Mesenteric fat pad (tissue), 1 donor: ENCODE measurements at places on chromosomes 2 and 18. TPM values are rescaled to one million over a fixed set of nuclear protein-coding genes. Genes with fewer than 3 reads are reported as not detected.
A peak's percentile ranks its signal among the peaks of the same experiment; 100 is the strongest.

DNA sequence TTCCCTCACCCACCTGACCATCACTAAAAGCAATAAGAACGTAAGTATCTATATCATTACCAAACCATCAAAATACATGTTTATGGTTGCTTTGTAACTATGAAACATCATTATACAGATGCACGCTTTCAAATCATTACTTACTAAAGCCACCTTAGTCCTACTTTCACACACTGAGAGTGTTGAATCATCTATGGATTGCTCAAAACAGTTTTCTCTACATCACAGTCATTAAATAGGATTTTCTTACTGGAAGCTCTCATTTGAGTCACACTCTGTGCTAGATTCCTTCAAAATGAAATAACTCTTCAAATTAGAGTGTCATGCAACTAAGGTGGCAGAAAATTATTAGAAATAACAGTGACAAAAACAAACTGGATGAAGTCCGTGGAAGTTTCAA lies 878.4 kb downstream of the CPS1 start:
- no peak for DNase-seq

The POMC gene
- total RNA-seq, result 3.4 TPM

The MBP gene
- total RNA-seq, result 45.2 TPM

GRCh38 chr2:39281391-39281790 lies 37.6 kb upstream of the CDKL4 start:
- DNase-seq, result no peak

- DNase-seq, result no peak
Measured at GRCh38 chr2:54677476-54678265, 45.8 kb upstream of the EML6 start.

DNA sequence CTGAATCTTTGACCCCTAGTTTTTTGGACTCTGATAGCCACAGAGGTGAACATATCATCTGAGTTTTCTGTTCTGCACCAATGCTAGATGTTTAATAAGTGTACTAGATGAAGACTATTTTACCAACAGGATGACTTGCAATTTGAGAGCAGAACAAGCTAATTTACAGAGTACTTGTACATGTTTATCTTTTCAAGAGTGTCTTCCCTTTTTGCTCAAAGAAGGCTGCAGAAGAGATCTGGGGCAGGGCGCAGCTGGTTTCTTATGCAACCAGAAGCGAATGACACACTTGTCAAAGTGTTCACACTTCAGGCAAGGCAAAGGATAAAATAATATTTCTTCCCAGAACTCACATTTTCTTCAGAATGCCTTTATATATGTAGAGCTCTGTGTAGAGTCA lies 86.0 kb downstream of the VWA3B start:
- DNase-seq, result no peak

- DNase-seq, result no peak
Measured at GRCh38 chr2:17538844-17539554, 1.5 kb upstream of the VSNL1 start.

DNA sequence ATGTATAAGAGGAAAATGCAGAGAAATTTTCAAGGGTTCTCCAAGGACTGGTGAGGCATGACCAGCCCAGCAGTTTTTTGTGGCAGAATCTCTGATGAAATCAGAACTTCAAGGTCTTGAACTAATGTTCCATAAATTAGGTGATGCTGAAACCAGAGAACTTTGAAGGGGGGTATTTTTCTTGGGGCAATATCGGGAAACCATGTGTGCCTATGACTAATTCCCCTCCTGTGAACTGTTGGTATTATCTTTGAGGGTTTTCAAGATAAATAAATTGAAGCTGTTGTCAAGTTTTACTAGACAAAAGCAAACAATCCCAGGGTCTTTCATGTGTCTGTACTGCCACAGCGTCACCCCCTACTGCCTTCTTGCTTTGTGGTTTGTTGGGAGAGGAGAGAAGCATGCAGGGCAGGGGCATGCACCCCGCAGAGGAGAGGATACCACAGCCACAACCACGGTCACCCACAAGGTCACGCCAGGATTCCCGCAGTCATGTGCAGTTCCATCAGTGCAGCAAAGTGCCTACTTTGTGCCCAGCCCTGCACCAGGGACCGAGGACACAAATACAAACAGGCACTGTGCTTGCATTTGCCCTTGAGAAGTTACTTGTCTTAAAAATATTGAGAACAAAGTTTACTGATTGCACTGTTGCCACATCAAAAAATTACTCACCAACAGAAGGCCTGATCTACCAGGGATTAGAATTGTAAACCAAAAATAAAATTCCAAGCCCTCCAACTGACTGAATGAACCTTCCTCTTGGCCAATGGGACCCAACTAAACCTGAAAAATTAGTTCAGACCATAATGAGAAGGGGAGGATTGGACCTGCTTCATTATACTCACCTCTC lies 413.3 kb upstream of the TRIB2 start:
- DNase-seq, result no peak

DNA sequence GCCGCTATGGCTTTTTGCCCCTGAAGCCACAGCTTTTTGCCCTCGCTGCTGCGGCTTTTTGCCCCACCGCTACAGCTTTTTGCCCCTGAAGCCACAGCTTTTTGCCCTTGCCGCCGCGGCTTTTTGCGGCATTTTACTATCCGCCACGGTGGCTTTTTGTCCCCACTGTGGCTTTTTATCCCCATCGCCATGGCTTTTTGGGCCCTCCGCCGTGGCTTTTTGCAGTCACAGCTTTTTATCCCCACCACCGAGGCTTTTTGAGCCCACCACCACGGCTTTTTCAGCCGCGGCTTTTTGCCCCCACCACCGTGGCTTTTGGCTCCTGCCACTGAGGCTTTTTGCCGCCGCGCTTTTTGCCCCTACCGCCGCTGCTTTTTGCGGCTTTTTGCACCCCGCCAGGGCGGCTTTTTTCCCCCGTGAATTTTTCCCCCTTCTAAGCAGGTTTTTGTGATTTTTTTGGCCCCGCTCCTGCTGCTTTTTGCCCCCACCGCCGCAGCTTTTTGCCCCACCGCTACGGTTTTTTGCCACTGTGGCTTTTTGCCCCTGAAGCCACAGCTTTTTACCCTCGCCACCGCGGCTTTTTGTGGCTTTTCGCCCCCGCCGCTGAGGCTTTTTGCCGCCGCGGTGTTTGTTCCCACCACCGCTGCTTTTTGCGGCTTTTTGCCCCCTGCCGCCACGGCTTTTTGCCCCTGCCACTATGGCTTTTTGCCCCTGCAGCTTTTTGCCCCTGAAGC lies 2797.2 kb upstream of the TEKT4 start:
- peak; percentile 81 for DNase-seq

- no peak for DNase-seq
Measured at GRCh38 chr2:238143239-238143951, 4.9 kb downstream of the KLHL30 start.

The SAG gene
- not detected for total RNA-seq

DNA sequence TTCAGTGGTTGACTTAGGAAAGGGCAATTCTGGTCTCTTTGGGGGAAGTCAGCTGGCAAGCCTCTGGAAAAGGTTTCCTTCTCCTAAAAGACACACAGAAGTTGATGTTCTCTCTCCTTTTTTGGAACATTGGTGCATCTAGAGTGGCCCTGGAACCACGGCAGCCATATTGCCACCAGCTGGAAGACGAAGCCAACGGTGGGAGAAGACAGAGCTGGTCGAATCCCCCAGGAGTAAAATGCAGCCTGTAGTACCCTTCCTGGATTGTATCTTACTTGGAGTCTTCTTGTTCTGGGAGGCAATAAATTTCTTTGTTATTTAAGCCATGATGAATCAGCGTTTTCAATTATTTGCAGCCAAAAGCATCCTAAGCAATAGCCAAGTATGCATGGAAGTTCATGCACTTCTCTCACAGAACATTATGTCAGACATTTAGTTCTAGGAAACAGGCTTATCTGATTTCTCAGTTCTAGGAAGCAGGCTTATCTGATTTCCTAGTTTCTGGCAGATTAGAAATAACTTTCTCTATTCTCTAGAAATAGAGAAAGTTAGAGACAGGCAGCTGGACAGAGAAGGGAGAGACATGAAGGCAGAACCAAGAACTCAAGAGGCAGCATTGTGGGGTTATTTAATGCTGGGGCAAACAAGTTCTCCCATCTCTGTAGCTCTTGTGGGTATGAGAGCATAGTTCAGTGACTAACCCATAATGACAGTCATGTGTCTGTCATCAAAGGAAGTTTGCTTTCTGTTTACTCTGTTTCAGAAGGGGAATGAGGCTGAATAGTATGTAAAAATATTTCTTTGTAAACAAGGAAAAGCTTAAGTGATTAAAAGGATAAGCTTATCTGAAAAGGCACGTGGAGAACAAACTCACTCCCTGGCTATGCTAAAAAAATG lies 40.5 kb upstream of the NABP1 start:
- DNase-seq, result no peak

DNA sequence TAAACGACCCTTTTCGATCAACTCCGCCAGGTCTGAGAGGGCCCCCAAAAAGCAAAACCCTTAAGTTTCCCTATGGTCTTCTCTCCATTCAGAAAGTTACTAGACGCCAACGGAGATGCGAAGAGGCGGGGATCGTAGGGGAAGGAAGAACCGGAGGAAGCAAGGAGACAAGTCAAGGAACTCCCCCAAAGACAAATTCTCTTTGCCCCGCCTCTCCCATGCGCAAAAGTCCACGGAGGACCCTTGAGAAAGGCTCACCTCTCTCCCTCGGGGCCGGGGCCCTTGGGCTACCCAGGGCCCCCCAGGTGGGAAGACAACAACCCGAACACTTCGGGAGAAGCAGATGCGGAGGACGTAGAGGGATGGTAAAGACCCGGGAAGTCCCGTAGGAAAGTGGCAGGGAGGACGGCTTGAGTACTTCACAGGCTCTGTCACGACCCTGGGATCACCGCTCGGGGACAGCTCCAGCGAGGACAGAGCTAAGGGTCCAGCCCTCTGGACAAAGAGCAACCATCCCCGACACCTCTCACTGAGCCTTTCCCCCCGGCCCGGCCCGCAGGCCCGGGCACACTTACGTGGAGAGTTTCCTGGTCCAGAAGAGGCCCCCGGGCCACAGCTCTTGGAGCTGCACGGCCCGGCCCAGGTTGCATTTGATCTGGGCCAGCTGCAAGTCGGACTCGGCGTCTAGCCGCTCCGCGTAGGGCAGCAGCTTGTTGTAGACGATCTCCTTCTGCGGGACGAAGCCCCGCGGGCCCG lies 647 bp downstream of the PSME4 start:
- DNase-seq, result no peak

The TMEM17 gene
- 1.4 TPM for total RNA-seq

DNA sequence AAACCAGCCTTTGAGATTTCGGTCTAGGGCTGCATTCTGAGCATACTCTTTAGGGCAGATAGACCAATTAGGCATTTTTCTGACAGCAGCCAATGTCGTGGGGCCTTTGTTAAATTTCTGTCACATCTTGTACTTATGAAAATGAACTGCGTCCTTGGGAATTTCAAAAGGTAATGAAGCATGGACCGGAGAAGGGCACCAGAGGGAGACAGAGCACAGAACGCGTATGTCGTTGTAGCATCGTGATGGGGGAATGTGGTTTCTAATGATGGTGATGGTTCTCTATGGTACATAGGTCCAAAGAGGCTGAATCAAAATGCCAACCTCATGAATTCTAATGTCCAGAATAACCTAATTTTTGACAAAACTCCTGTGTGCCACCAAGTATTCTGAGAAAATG lies 483.9 kb upstream of the CRIM1 start:
- no peak for DNase-seq

The RGPD3 gene
- 0.42 TPM for total RNA-seq

DNA sequence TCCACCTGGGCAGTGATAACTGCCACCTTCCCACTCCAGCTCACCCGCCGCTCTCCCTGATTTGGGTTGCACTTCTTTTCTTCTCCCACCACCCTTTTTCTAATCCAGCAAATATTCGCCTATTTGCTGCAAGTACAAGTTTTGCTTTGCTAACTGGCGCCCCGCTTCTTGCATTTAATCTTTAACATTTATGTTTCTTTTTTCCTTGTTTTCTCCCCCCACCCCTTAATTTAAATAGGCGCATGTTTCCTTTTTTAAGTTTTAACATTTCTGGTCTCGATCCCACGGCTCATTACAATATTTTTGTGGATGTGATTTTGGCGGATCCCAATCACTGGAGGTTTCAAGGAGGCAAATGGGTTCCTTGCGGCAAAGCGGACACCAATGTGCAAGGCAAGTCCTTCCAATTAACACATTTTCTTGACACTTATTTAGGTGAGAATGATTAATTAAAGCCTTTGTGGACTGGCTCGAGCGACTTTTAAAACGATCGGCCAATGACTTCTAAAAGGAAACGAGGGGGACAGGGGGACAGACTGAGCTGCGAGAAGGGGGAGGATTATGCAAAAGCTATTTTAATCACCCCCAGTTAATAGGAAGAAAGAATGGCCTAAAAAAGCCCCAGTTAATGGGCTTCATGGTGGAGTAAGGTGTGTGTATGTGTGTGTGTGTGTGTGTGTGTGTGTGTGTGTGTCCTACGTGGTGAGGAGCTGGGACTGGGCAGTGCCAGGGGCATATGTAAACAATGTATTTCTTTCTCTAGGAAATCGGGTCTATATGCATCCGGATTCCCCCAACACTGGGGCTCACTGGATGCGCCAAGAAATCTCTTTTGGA lies 1.6 kb downstream of the TBR1 start:
- no peak for DNase-seq

DNA sequence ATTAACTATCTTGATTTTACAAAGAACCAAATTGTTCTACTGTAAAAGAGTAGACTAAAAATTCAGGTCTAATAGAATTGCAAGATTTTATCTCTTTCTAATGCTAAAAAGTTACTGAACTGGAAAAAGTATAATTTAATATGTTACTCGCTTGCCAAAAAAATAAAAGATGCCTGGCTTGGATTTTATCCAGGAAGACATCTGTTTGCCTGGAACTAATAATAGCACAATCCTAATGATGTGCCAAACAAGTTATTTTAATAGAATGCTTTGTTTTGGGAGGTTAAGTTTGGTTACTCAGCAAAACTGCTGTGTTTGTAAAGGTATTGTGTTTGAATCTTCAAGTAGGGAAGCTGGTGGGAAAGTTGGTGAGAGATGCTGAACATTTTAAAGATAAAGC lies 19.4 kb upstream of the ZSWIM2 start:
- no peak for DNase-seq

- no peak for DNase-seq
Measured at GRCh38 chr2:219515874-219516629, 1.8 kb downstream of the ASIC4 start.

GRCh38 chr2:58971511-58972360 lies 730.6 kb upstream of the FANCL start:
- no peak for DNase-seq
